ENCODE measurements at places on chromosomes 13 and 19.

DNA sequence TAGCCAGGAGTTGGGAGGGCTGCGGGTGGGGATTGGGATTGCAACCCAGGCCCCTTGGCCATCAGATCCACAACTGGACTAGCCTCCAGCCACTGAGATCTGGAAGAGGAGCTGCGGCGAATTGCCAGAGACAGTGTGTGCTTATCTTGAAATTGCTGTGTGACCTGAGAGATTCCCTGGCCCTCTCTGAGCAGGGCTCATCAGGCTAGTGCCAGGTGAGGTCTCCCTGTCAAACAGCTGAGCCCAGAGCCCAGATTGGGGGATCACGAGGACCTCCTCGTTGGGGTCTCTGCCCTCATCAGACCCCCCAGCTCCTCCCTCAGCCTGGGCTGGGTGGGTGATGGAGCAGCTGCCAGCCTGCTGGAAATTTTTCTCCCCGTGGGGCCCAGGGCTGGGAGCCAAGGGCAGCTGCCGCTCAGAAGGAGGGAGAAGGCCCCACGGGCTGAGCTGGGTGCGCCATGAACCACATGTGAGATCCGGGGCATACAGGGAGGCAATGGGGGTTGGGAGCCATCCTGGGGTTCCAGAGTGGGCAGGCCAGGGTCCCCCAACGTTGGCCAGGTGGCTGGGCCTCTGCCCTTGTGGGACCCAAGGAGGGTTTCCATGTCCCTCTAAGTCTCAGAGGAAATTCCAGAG lies 7.2 kb downstream of the FUT5 start:
- DNase-seq: no peak

DNA sequence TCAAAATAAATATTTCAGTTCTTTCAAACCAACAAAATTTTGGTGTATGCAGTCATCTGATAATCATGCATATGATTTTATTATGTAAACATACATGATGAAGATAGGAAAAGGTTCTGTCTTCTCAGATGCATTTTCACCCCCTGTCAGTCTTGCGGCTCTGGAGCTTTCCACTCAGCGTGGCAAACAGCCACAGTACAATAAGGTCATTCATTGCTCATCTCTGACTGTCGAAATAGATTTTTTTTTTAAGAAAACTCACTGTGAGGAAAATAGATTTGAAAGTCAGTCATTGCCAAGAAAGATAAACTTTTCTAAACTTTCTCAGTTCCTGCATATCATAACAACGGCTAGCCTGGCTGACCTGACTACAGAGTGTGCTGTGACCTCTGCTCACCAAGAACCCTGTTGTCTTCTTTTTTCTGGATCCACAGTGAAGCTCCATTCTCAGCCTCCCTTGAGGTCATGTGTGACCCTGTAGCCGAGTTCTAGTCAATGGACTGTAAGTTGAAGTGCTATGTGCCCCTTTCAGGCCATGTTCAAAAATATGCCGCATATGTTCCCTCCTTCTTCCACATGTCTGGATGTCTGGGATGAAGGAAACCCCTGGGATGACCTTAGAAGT lies 519.6 kb downstream of the KLF5 start:
- no peak for DNase-seq

DNA sequence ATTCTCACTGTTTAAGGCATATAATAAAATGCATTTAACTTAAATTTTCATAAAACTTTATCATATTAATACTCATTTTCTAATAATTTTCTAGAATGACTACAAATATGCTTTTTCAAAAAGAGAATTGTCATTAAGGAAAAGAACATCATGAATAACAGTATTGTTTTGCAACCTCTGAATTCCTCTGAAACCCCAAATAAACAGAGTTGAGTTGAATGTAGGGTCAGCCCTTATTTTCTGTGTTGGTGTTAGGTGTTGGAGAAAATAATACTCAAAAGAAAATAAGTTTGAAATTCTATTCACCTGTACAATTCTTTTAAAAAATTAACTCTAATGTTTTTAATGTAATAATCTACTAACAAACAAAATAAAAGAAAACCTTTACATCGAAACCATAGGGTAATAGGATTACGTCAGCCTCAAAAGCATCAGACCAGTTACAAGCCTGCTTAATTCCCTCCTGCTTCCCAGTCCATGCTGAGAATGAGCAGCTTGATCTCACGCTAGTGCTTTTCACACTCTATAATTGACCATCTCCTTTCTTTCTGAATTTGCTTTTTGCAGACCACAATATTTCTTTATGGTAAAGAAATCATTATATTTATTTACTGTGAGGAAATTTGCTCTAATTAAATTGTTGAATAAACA lies 160.9 kb downstream of the PCDH9 start:
- no peak for DNase-seq

- no peak for DNase-seq
These were observed 365.5 kb downstream of the SLITRK1 start for GRCh38 chr13:83516781-83517180.

GRCh38 chr13:34863360-34864135 lies 78.5 kb upstream of the NBEA start:
- no peak for DNase-seq

DNA sequence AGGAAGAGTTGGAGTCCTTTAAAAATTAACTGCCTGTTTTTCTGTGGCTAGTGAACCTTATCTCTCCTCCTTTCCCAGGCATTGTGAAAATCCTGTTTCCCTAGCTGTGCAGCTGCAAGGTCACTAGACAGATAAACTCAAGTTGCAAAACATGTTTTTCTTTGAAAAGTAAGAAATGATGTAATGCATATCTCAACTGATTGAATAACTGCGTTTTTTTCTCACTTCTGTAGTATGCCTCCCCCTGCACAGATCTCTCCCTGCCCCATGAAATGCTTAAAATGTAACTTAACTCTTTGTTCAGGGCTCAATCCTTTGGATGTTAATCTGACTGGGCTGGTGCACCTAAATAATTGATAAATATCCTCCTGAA lies 27.7 kb upstream of the CYSLTR2 start:
- DNase-seq: no peak

GRCh38 chr19:46474211-46474610 lies 2.8 kb upstream of the PNMA8A start:
- no peak for DNase-seq

DNA sequence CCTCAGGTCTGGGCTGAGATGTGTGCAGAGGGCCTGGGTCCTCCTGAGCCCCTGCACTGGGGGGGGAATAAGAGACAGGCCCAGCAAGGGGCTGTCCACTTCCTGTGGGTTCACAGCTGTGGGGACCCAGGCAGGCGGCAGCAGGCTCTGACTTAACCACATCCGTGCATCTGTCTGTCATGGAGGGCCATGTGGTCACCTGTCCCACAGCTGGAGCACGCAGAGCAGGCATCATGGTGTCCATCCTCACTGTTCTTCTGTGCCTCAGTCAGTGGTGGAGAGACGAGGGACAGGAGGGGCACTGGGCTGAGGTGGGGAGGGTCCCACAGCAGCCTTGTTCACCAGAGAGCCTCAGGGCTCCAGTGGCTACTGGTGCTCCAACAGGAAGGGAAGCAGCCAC lies 16.3 kb upstream of the KIR3DL3 start:
- no peak for DNase-seq

GRCh38 chr19:29675120-29675649 lies 9.9 kb downstream of the PLEKHF1 start:
- DNase-seq: no peak
